ENCODE measurements at places on chromosomes 3 and 15. TPM values are rescaled to one million over a fixed set of nuclear protein-coding genes. Genes with fewer than 3 reads are reported as not detected.

Gene PLA2G4D
- total RNA-seq: not detected

Gene DNAH1
- total RNA-seq: 49.0 TPM

Gene CORO2B
- total RNA-seq: 0.15 TPM

Gene DNAH12
- 0.37 TPM for total RNA-seq

Gene MYRIP
- not detected for total RNA-seq

Gene SOX2
- total RNA-seq: not detected

Gene CPA3
- total RNA-seq: 4.1 TPM

GRCh38 chr3:4837374-4837930 is 141.8 kb upstream of the BHLHE40 start:
- no peak for DNase-seq
- no peak overlapping the region for H3K4me3 ChIP-seq
- H3K4me1 ChIP-seq: peaks cover 32% of the 10 kb centered on the region
- H3K27ac ChIP-seq: no peak overlapping the region
- H3K27me3 ChIP-seq: no peaks in the 10 kb centered on the region

DNA sequence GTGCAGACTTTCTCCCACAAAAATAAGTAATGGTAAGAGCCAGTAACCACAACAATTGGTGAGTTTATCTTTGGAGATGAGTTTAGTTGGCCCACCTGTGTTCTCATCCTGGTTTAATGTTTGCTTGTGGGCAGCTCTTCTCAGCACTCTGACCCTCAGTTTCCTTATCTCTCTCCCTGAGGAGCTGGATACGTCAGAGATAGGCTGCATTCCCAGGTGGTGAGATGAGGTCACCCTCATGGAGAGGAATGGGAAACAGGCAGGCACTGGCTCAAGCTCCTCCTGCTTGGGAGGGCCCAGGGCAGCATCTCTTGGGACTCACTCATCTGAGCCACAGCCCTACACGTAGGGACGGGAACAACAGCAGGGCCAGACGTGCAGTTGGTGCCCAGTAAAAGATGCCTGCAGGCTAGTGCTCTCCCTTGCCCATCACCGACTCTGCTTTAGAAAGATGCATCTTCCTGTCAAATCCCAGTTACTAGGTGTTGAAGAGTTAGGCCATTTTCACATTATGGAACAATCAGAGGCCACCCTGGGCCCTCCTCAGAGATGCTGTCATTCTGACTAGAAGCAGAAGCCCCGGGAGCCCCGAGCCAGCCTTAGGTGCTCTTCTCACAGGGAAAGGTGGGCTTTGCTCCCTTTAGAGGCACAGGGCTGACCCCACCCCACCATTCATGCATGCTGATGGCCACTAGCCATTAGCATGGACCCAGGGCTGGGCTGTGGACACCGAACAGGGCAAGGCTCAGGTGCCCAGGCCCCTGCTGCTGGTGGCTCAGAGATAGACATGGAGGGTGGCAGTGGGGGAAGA is 59.7 kb downstream of the GRIP2 start:
- H3K4me1 ChIP-seq: no peaks in the 10 kb centered on the region
- H3K27ac ChIP-seq: no peak overlapping the region
- DNase-seq: no peak
- no peaks in the 10 kb centered on the region for H3K27me3 ChIP-seq
- no peak overlapping the region for H3K4me3 ChIP-seq

DNA sequence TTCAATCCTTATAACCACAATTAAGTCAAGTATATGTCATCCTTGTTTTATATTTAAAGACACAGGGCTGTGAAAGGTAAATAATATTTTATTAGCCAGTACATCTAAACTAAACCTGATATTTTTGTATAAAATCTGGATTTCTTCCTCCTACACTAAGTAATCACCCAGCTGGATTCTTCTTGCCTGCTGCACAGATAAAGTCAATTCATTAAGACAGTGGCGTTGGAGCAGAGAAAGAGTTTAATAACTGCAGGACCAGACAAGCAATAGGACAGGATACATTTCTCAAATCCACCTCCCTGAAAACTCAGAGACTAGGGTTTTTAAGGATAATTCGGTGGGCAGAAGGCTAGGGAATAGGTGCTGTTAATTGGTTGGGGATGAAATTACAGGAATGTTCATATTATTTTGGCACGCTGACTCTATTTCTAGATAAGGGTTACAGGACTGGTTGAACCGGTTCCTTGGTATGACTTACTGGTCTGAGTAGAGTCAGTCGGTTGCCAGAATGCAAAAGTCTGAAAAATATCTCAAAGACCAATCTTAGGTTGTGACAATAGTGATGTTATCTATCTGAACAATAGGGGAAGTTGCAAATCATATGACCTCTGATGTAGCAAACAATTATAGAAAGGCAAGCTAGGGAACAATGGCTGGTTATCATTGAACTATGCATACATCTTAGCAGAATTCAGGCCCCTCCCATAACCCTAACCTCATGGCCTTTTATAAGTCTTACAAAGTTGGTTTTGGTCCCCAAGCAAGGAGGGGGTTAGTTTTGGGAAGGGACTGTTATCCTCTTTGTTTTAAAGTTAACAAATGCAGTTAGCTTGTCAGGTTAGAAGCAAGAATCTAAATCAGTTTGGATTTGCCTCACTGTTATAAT is 244.8 kb downstream of the ALCAM start:
- H3K27me3 ChIP-seq: no peaks in the 10 kb centered on the region
- no peaks in the 10 kb centered on the region for H3K4me1 ChIP-seq

GRCh38 chr3:136142592-136142991 is 53.5 kb downstream of the MSL2 start:
- no peaks in the 10 kb centered on the region for H3K36me3 ChIP-seq
- H3K4me1 ChIP-seq: no peaks in the 10 kb centered on the region
- no peak overlapping the region for H3K27ac ChIP-seq

DNA sequence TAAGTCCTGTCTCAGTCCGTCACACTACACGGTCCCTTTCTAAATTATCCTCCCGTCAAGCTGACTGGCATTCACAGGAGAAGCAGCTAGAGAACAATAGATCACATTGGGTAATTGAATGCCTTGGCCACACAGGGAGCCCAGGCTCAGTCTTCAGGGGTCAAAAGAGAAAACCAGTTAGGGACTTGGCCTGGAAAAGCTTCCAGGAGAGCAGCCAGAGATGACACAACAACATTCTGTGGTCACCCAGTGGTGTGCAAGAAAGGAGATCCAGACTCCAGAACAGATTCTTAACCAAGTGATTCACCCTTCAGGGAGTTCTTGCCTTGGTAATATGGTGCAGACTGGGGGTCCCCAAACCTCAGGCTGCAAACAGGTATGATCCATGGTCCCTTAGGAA is 15.9 kb downstream of the ARHGAP31 start:
- H3K27me3 ChIP-seq: no peaks in the 10 kb centered on the region
- H3K4me3 ChIP-seq: no peak overlapping the region
- no peak for DNase-seq
- H3K4me1 ChIP-seq: no peaks in the 10 kb centered on the region
- no peaks in the 10 kb centered on the region for H3K36me3 ChIP-seq
- H3K27ac ChIP-seq: no peak overlapping the region

- no peak for DNase-seq
- H3K27ac ChIP-seq: no peak overlapping the region
- no peaks in the 10 kb centered on the region for H3K27me3 ChIP-seq
- no peaks in the 10 kb centered on the region for H3K36me3 ChIP-seq
- H3K4me3 ChIP-seq: no peak overlapping the region
Observed at GRCh38 chr3:81841540-81841939, 80.1 kb upstream of the GBE1 start.

GRCh38 chr15:81394603-81395002 is 20.6 kb upstream of the TMC3 start:
- H3K4me3 ChIP-seq: no peak overlapping the region
- H3K4me1 ChIP-seq: no peaks in the 10 kb centered on the region
- DNase-seq: no peak

GRCh38 chr3:167409611-167410010 is 29.5 kb upstream of the ZBBX start:
- H3K4me1 ChIP-seq: no peaks in the 10 kb centered on the region
- no peaks in the 10 kb centered on the region for H3K27me3 ChIP-seq
- no peak overlapping the region for H3K4me3 ChIP-seq
- DNase-seq: no peak
- H3K27ac ChIP-seq: no peak overlapping the region

DNA sequence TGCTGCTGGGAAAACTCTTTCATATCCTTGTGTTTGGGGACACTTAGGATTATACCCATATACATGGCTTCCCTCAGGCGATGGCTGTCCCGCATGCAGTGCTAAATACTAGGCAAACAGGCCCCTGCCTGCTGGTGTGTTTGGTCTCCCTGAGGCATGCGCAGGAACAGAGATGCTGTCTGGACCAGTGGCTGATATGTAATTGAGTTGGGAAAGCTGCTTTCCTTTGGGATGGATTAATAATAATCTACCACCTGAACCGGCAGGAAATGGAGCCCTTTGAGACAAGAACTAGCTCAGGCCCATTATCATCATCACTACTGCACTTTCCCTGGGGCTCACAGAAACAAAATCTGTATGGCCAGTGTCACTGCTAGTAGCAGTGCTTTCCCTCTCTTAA is 18.0 kb downstream of the ZDHHC3 start:
- no peak for DNase-seq
- no peaks in the 10 kb centered on the region for H3K4me1 ChIP-seq
- no peak overlapping the region for H3K4me3 ChIP-seq

- H3K27me3 ChIP-seq: no peaks in the 10 kb centered on the region
- no peak for DNase-seq
- no peak overlapping the region for H3K27ac ChIP-seq
Observed at GRCh38 chr3:53753518-53754183, 92.6 kb downstream of the CHDH start.

All from naive thymus-derived CD4-positive, alpha-beta T cell (primary cell).